ENCODE measurements at places on chromosomes 7 and 10.

GRCh38 chr10:12476656-12477055, 127.3 kb downstream of the CAMK1D start:
- DNase-seq, result no peak

GRCh38 chr10:73650537-73651331, 5.1 kb downstream of the SYNPO2L start:
- DNase-seq, result no peak

- DNase-seq, result no peak
Observed at GRCh38 chr7:84447636-84448293, 253.2 kb upstream of the SEMA3A start.

- DNase-seq, result no peak
Observed at GRCh38 chr7:3112479-3113134, 68.9 kb upstream of the CARD11 start.

- DNase-seq, result no peak
Observed at GRCh38 chr7:93117327-93117726, 452 bp downstream of the SAMD9 start.

- no peak for DNase-seq
Observed at GRCh38 chr7:20393616-20394015, 62.9 kb downstream of the ITGB8 start.

GRCh38 chr7:30950197-30950596, 13.6 kb upstream of the GHRHR start:
- DNase-seq, result no peak

GRCh38 chr7:103987451-103987850, 2.0 kb downstream of the RELN start:
- no peak for DNase-seq

- no peak for DNase-seq
Observed at GRCh38 chr10:57785546-57785945, 482.1 kb downstream of the IPMK start.

DNA sequence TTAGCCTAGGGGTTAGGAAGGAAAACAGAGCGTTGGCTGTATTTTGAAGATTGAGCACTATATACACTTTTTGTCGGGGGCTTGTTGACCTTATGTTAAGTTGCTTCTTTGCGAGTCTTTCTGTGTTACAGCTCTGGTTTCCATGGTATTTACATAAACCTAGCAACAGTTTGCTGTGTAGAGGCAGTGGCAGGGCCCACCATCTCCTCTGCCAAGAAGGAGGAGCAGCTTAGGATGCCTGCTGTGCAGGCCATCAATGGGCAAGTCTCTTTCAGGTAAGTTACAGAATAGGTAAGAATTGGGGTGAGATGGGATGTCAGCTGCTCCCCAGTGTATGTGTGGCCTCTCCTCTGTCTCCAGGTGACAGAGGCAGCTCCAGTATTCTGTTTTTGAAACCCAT, 485.5 kb downstream of the LRMDA start:
- DNase-seq, result no peak

- DNase-seq, result no peak
Observed at GRCh38 chr10:26524161-26524896, 86.2 kb downstream of the APBB1IP start.

DNA sequence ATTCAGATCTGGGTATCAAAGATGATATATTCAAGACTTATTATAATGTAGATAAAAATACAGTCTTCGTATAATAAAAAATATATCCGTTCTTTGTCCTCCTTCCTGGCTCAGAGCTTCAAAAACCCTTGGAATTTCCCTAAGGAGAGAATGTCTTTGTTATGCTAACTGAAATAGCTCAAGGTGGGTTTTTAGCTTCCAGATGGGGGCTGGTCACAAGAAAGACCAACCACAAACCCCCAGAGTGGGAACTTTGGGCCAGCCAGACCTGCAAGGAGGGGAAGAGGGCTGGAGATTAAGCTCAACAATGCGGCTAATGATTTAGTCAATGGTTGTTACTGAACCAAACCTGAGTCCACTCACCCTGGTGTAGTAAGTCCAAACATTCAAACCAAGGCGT, 196.4 kb downstream of the SDHAF3 start:
- DNase-seq, result no peak

DNA sequence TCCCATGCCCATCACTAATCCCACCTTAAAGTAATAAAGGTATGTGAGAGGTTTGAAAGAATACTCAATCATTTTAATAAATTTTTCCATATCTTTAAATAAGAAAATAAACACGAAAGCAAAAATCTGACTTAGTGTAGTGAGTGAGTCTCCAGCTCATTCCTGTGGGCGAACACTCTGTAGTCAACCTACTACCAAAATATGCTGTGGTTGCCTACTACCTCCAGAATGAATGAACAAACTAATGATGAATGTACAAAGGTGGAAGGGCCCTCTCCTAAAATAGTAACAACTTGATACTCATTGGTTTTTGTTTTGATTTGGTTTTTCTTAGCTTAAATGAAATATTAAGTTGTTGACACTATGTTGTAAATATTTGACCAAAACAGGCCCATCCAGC, 195.5 kb upstream of the HPS1 start:
- no peak for DNase-seq

- DNase-seq, result no peak
Observed at GRCh38 chr7:148915211-148915610, 31.1 kb upstream of the EZH2 start.

GRCh38 chr7:52656098-52656497, 379.3 kb upstream of the POM121L12 start:
- DNase-seq, result no peak

GRCh38 chr10:79420974-79421688, 24.3 kb downstream of the ZCCHC24 start:
- DNase-seq, result no peak

GRCh38 chr7:36512616-36513015, 123.0 kb downstream of the ANLN start:
- no peak for DNase-seq

DNA sequence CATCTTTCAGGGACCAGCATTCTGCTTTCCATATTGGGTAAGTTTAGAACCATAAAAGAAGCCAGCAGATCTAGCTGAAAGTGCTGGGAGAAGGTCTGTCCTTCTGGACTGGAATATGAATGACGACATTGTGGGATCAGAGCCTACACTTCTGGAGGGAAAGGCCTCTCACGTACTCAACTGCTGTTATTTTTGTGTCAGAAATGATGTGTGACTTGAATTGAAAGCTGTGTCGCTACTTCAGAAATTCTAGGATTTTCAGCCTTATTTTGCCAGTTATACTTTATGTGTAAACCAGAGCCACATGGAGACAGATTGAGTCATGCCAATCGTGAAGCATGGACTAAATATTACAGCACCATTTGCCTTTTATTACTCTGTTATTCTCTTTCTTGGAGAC, 231.0 kb downstream of the KIAA1217 start:
- no peak for DNase-seq

- DNase-seq, result no peak
Observed at GRCh38 chr10:14508725-14509124, 178.0 kb upstream of the FRMD4A start.

DNA sequence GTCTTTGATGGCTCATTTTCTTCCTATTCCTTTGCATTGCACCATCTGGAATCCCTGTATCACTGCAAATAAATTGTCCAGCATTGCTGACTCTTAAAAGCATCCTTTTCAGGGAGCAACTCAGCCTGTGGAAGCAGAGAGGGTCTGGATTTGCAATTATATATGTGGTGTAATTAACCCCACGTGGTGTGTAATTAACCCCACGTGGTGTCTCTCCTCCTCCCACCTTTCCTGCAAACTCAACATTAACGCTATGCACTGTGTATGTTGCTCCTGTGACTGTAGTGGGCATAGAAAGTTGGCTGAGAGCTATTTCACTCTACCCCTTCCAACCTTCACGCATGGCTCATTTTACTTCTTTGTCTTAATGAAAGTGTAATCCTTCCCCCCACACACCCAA, 689.0 kb upstream of the COBL start:
- no peak for DNase-seq

DNA sequence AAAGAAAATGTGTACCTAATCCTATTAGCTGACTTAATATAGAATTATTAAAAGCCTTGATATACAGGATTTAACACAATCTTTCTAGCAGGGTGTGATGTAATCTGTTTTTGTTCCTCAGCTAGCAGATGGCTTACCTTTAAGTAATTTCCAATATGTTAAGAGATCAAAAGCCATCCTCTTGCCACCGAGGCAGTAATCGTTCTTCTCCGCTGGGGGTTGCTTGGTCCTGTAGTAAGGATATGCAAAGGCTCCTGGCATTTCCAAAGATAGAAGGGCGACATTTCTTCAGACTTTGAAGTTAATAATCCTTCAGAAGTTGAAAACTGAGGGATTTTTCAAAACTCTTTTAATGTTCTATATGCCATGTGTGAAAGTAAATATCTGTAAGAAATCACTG, 156.4 kb downstream of the FZD1 start:
- DNase-seq, result no peak

DNA sequence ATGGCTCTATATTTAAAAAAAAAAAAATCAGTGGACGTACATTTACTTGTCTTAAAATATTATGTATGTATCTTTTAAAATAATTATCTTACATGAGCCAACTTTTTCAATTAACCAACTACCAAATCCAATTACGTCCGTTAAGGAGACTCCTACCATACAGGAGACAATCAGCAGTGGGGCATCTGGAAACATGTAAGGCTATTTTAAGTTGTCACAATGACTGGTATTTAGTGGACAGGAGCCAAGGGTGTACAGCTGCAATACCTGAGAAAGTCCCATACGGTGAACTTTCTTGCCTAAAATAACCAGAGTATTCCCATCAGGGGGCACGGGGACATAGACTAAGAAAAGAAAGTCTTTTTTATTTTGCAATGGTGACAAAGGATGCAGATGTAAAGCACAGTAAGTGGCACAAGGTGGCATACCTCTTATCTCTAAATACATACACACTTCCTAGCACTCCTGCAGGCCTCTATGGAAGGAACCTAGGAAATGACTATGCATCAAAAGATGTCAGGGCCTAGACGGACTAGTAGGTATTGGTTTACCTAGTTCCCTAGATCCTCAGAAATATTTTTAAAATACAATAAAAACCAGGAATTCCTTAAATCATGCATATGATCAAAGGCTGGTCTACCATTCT, 16.0 kb upstream of the TLL2 start:
- no peak for DNase-seq

- no peak for DNase-seq
Observed at GRCh38 chr10:35006836-35007235, 83.3 kb downstream of the CUL2 start.

DNA sequence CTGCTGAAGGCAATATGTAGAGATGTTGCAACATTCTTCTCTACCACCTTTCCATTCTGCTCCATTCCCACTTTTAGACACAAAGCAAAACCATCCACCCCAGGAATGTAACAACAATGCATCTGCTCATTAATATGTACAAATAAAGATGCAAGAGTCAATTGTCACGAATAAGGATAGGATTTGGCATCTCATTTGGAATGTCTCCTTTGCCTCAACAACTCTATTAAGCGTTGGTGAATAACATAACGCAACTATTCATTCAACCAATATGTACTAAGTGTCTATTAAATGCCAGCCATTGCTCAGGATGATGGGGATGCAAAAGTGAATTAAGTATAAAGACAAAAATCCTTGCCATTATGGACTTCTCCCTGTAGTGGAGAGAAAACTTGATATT, 152.1 kb downstream of the JAZF1 start:
- DNase-seq, result no peak

GRCh38 chr7:87059525-87060287, at the start of gene ELAPOR2:
Gene ELAPOR2, minus strand, starts transcription at chr7:87059654. Its CDS starts 141 bp downstream, at chr7:87059513.
- no peak for DNase-seq

- DNase-seq, result no peak
Observed at GRCh38 chr10:17734432-17735080, 17.4 kb upstream of the TMEM236 start.

DNA sequence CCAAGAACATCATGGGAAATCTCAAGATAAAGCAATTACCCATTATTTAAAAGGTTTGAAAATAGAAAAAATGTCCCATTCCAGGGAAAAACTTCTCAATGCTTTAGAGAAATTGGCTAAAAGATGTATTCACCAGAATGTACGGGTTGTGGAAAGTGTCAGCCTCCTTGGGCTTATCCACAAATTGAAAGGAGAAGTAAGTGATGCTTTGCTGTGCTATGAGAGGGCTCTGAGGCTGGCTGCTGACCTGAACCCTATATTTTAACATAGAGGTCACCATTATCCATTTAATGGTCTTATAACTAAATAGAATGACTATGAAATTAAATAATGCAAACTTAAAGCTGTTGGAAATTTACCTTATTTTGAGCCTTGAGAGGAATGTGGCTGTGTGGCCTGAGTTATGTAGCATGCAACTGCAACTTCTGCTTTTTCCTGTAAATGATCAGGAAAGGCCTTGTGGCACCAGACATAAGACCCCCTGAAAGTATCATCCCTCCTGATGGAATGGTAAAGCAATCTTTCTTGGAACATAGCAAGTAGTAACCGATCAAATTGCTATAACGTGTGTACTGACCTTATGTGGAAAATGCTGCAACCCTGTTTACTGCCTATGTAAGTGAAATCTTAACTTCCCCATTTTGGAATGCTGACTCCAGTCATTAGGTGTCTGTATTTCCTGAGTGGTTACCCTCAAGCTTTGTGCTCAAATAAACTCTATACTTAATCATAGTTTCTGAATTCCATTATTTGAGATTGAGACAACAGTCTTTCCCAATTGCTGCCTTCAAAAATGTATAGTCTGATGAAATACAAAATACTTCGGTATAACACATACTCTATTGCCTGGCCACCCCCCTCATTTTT, 6.9 kb downstream of the IFIT1B start:
- no peak for DNase-seq

GRCh38 chr10:8306685-8307364, 252.3 kb downstream of the GATA3 start:
- DNase-seq, result no peak

DNA sequence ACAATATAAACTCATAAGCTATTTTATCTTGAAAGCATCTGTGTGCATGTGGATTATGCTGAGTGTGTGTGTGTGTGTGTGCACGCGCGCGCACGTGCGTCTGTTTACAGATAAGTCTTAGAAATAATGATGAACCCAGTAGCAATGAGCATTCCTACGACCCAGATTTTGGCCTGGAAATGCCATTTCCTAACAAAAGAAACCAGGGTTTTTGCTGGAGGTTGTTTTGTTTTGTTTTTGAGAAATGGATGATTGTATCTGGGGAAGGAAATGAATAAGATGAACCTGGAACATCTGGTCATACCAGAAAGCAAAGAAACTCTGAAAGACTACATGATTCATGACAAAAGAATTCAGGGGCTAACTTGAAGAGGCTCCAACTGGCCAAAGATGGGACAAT, 22.1 kb upstream of the LMOD2 start:
- DNase-seq, result peak; percentile 15

DNA sequence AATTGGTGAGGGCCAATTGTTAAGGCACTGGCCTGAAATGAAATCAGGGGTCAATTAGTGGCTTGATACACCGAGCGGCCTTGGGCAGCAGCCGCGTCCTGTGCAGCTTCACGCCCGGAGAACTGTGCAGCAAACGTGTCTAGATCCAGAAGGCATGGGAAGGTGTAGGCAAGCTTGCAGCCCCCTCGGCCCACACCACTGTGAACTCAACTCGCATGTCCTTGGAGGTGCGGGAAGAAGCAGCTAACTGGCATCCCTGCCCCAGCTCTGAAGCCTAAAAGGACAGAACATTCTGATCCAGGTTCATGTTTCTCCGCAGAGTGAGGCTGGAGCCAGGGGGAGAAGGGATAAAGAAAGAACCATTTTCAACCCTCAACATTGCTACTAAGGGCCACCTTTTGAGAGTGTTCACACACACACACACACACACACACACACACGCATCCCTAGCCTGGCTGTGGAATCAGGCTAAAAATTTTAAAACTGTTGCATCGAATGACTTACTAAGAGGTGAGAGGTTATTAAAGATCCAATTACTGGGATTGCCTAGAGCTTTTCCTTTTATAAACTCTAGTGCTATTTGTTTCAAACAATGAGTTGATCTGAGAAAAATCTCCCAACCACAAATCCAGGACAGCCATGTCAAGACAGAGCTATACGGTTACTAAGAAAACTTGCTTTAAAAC, 104.0 kb downstream of the PARP12 start:
- no peak for DNase-seq

Data from AG09319 (cell line).